ENCODE measurements at places on chromosomes 3 and 15.
A peak's percentile ranks its signal among the peaks of the same experiment; 100 is the strongest.

DNA sequence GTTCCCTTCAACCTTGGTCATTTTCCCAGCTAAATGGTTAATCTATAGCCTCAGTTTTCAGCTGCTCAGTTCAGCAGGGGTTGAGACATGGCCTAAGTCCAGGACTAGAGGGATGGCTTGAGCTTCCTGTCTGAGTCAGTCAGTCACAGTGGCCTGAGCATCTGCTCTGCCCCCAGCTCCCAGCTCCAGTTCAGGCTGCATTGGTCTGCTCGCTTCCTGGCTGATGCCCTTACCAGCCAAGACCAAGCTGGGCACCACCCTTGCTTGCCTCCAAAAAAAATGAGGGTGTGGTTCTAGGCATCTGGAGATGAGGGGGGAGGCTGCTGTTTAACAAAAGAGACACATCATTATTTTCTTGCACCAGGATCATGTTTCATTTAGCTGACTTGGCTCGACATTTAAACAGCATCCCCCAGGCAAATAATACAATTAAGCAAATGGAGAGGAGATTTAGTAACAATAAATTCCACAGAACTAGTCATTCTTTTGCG lies 70.7 kb downstream of the WNT5A start:
- peak; percentile 91 for DNase-seq

DNA sequence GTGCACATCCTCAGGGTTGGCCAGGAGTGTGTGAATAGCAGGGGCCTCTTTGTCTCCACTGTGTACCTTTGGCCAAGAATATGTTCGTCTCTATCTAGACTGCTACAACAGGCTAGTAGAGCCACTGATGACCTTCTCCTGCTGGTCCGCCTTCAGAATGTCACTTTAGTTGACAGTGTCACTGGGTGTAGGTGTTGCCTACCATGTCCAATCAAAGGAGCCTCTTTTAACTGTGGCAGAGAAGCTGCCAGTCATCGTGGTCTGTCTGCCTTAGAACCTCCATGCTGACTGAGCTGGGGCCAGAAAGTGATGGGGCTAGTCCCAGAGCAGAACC lies 40.1 kb downstream of the OXSR1 start:
- no peak for DNase-seq

GRCh38 chr15:80779658-80780415 lies 667 bp downstream of the CEMIP start:
- peak; percentile 36 for DNase-seq

GRCh38 chr3:27642796-27643195 lies 79.3 kb downstream of the EOMES start:
- no peak for DNase-seq

DNA sequence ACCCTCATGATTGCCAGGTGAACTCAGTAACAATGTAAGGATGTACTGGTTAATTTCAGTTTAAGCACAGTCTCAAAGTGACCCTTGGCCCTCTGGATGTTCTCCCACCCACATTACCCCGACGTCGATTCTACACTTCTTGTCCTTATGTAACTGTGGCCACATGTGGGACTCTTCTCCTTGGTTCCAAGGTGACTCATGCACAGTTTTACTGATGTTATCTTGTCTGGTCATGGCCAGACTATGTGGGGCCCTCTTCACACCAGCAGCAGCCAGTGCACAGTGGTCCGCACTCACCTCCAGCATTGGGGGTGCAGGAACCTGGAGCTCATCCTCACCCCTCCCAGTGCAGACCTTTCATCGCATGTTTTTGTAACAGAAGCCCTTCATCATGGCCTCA lies 519.4 kb downstream of the OCA2 start:
- DNase-seq = no peak

DNA sequence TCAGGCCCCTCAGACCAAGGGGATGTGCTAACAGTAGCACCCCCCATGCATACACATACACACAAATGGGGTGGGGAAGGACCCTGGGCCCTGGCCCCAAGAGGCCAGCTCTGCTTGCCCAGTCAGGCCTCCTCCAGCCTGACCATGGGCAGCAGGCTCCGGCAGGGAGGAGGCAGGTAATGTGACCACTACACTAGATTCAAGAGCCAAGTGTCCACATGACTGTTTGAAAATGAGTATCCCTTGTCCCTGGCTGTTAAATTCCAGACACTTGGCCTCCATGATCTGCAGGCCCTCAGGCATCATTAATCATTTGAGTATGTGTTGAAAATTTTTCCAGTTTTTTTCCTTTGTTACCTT lies 13.9 kb upstream of the GNAI2 start:
- no peak for DNase-seq

DNA sequence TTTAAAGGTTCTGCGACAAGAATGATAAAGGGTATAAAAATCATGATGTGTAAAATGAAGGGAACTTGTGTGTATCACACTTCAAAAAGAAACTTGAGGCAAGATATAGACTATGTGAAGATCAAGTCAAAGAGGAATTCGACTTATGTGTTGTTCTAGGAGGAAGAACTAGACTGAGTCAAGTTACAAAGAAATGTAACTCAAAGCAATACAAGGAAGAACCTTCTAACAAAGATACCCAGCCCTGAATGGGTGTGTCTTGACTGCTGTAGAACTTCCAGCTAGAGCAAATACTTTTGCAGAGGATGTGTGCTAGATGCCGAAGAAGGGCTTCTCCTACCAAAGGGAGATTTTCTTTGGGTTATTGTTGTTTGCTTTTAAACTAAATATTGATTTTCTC lies 2.4 kb downstream of the SLC49A4 start:
- DNase-seq = no peak

DNA sequence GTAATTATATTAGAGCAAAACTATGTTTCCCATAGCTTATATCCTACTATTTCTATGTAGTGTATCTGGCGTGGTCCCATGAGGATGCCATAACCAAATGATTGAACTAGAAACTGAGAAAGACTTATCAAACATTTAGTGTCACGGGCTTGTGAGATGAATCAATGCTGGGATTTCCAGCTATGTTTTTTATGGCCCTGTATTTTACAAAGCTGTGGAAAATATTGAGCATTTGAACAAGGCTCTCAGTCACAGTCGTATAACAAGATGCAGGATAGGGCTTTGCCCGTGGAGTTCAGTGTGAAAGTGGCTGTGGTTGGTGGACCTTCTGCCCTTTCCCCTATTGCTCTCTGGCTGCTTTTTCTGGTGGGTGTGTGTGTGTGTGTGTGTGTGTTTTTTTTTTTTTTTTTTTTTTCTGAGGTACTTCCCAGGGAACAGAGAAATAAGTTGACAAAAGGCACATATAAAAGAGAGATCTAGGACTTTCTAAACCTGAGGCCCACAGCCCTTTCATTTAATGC lies 60.7 kb downstream of the CACNA1D start:
- DNase-seq = no peak

DNA sequence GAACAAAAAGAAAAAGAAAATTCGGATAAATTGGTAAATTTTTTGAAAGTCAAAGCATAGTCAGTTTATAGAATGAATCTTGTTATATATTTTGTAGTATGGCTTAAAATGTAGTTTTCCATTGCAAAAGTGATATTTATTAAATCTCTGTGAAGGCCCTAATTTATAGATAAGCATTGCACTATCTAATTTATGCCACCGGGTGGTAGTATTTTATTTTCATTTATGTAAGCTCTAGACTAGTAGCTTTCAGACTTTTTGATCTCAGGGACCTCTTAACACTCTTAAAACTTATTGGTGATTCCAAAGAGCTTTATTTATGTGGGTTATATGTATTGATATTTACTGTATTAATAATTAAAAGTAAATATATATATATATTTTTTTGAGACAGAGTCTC lies 133.9 kb upstream of the LRRFIP2 start:
- DNase-seq = peak; percentile 42

DNA sequence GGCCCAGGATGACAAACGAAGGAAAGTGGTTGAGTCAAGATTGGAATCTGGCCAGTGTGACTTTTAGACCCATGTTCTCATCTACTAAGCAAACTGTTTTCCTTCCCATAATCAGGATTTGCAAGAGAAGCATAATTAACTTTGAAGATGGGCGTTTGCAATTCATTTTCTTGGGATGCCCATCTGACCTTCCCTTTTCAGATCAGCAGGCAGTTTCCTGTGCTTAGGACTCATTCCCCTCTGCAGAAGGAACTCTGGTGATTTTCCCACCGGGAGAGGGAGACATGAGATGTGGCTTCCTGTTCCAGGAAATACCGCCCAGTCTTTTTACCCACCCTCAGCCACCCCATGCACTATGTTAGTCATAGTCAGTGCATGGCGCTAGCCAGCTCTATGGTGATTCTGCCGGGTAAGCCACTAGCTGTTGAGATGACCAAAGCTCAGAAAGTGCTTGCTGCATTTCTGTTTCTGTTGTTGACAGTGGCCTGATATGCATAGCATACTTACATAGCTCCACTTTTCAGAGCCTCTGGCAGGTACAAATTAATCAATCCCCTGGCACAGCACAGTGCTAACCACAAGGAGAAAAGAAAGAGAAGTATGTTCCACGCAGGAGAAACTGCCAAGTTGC lies 129.4 kb downstream of the VGLL4 start:
- DNase-seq = peak; percentile 91

- DNase-seq = no peak
Observed at GRCh38 chr15:93493172-93493571, 404.2 kb upstream of the RGMA start.

DNA sequence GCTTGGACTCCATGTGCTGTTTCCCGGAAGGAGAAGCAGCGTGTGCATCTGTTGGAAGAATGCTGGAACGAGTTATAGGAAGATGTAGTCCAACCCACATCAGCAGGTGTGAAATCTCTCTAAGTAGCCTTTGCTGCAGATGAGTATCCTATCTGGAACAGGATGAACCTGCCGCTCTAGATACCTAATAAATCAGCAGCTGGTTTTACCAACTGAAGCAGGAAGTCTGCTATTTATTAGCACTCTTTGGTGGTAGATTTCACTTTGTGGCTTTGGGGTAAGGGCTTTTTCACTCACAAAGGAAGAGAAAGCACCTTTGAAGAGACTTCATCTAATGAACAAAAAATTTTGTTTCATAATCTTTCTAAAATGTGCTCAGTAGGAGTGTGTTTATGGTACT lies 66.4 kb downstream of the DCUN1D1 start:
- no peak for DNase-seq

DNA sequence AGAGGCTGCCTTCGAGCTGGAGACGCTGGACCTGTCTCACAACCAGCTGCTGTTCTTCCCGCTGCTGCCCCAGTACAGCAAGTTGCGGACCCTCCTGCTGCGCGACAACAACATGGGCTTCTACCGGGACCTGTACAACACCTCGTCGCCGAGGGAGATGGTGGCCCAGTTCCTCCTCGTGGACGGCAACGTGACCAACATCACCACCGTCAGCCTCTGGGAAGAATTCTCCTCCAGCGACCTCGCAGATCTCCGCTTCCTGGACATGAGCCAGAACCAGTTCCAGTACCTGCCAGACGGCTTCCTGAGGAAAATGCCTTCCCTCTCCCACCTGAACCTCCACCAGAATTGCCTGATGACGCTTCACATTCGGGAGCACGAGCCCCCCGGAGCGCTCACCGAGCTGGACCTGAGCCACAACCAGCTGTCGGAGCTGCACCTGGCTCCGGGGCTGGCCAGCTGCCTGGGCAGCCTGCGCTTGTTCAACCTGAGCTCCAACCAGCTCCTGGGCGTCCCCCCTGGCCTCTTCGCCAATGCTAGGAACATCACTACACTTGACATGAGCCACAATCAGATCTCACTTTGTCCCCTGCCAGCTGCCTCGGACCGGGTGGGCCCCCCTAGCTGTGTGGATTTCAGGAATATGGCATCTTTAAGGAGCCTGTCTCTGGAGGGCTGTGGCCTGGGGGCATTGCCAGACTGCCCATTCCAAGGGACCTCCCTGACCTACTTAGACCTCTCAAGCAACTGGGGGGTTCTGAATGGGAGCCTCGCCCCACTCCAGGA lies 21.1 kb downstream of the NRROS start:
- DNase-seq = no peak

- peak; percentile 49 for DNase-seq
Observed at GRCh38 chr15:92807971-92808571, 92.1 kb upstream of the CHD2 start.

GRCh38 chr3:50290161-50290641 lies 2.0 kb downstream of the IFRD2 start:
- no peak for DNase-seq

DNA sequence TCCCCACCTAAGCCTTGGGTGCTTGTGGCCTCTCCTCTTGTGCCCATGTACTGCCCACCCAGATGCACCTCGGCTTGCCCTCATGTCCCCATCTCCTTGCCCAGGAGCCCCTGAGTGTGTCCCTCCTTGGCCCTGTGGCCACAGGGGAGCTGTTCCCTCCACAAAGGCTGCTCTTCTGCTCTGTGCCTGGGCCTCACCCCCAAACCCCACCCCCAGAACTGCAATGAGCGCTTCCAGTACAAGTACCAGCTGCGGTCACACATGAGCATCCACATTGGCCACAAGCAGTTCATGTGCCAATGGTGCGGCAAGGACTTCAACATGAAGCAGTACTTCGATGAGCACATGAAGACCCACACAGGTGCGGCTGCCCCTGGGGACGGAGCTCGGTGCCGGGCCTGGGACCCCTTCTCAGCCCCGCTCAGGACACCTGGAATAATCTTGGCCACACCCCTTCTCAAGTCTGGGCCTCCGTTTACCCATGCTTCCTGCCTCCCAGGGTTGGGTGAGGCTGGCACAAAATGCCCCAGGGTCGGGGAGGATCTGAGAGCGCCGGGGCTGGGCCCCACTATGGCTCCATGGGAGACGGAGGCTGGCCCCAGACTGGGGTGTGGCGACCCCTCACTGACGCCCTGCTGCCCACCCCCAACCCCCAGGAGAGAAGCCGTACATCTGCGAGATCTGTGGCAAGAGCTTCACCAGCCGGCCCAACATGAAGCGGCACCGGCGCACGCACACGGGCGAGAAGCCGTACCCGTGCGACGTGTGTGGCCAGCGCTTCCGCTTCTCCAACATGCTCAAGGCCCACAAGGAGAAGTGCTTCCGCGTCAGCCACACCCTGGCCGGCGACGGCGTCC lies 10.3 kb downstream of the ZBTB47 start:
- DNase-seq = no peak

DNA sequence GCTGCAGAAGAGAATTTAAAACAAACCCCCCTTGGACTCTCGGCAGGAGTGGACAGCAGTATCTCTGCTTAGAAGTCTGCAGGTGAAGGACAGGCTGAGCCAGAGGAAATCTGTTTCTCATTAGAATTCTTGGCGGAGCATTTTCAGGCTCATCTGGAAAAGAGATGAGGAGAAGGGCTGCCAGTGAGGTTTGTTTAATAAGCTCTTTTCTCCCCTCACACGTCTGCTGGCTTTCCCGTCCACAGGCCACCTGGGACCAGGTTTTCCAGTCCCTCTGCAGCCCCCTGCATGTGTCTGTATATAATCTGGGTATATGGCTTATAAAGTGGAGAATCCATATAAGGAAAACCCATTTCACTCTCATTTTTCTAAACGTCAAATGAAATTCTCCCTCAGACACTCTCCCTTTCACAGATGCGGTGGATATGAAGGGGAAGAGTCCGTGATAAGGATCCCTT lies 155.4 kb upstream of the TPM1 start:
- peak; percentile 74 for DNase-seq
